Fibroblast of skin of abdomen (primary cell): ENCODE measurements at places on chromosomes 12 and 14.

DNA sequence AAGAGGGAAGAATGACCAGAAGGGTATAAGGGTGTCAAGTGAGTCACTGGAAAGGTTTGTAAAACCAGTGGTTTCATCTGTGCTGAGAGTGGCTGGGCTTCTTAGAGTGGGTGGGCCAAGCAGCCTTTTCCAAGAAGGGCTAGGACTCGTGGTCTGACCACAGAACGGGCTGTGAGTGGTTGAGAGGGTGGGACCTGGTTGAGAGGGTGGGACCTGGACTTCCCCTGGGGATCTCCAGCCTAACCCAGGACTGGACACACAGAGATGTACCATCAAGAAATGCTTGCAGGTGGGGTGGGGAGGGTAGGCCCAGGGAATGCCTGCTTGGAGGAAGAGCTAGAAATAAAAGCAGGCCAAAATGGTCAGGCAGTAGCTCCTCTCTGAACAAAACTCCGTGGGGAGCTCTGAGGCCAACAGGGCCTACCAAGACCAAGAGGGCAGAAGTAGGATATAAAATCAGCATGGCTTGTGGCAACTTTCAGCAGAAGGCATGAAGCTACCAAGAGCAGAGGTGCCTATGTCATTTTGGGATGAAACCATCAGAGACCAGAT, 140.5 kb downstream of the FOXN3 start:
- DNase-seq, result peak; percentile 51

- no peak for DNase-seq
These were observed 1.1 kb upstream of the WDR89 start for GRCh38 chr14:63642656-63643382.

DNA sequence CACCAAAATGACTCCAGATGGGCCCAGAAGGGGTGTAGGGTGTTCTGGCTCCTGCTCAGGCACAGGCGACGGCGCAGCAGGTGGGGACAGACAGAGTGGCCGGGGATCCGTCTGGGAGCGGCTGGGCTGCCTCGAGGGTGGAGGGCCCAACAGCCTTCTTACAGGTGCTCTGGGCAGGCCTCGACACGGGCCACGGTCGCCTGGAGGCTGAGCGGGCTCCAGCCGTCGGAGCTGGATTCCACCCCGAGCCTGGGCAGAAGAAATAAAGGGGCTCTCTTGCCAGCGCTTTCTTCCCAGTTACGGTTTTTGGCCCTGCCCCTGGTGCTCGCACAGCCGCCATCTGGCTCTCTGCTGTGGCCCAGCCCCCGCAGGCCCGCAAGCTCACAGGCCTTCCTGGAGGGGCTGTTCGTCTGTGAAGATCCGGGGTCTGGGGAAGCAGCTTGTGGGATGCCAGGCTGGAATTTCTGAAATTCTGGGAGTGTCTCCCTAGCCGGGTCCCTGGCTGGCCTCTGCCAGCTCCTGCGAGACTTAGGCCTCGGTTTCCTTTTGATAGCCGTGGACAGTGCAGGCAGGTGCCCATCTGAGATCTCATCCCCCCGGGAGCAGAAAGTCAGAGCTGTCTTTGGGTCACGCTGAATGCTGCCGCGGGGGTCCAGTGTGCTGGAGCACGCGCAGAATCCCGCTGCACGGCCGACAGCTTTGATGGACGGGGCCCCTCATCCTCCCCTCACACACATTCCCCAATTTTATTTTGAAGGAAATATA, 122.7 kb downstream of the PAPOLA start:
- DNase-seq, result no peak

- DNase-seq, result no peak
These were observed 35.7 kb downstream of the RAD9B start for GRCh38 chr12:110537605-110538409.

DNA sequence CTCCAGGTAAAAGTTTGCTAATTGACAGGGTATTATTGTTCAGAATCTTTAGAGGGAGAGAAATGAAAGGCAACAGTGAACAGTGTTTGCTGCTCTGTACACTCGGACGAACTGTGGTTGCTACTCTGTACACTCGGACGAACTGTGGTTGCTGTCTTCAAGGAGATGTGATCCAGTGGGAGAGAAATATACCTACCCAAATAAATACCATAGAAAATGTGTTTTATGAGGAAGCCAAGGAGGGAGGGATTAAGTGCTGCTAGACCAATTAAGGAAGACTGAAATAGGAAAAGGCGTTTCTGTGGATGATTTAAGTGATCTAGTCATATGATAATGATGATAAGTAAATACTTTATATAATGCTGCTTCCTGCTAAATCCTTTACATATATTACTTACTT, 2.7 kb downstream of the STK38L start:
- DNase-seq, result no peak

DNA sequence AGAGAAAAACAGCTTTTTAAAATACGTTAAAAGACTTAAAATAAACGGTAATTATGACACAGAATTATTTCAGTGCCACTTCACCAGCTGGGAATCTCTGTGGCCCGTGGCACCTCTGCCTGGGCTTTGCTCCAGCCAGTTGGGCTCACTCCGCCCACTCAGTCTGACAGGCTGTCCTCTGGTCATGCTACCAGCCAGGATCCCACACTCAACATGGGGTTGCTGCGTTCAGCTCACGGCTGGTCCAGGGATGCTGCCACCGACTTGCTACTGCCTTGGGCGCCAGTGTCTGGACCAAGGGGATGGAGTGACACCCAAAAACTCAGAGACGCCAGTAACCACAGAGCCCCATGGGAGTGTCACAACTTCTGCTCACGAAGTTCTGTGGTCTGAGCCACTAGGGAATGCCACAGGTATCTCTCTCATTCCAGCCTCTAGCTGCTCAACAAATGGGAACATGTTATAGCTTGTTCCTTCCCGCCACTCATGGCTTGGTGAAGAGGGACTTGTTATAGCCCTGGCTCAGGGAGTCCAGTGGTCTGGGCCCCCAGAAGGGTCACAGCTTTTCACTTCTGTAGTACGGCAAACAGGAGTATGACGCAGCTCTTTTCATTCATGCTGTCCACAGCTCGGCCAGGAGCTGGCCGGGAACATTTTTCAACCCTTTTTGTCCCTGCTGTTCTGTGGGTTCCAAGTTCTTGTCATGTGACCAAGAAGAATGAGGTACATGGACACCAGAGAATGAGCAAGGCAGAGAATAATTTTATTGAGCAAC, 23.4 kb upstream of the ATXN7L3B start:
- no peak for DNase-seq

DNA sequence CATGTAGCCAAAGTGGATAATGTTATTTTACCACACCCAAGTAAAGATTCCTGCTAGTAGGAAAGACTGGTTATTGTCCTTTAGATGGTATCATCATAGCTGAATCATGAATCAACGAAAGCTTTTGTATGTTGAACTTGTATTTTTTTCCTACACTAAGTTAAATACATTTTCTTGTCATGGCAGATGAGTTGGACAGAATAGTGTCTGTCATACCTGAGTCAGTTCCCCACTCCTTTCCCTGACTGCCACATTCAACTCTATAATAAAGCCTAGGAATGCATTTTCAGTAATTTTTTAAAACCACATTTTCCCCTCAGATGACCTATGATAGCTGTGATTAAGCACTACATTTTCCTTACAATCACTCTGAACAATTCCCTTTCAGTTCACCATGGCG, 9.3 kb upstream of the PTHLH start:
- peak; percentile 66 for DNase-seq

GRCh38 chr14:74855945-74856344, 20.0 kb downstream of the PROX2 start:
- DNase-seq, result no peak

GRCh38 chr14:89428173-89428523, 11.1 kb upstream of the FOXN3 start:
- DNase-seq, result no peak

GRCh38 chr14:82528016-82528415, 994.4 kb upstream of the SEL1L start:
- DNase-seq, result no peak

DNA sequence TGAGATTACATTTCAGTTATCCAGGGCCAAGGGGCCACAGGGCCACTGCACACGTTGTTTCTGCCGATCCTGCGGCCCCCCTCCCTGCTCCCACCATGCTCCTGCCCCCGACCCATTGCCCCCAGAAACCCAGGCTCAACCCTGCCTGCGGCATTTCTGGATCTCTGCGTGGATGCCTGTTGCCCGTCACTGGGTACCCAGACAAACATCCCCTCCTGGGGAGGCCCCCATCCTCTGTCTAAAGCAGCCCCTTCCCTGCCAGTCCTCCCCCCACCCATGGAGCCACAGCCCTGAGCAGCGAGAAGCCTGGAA, 326.4 kb upstream of the SFSWAP start:
- no peak for DNase-seq

GRCh38 chr14:104169699-104170479, 31.5 kb downstream of the KIF26A start:
- DNase-seq, result no peak

DNA sequence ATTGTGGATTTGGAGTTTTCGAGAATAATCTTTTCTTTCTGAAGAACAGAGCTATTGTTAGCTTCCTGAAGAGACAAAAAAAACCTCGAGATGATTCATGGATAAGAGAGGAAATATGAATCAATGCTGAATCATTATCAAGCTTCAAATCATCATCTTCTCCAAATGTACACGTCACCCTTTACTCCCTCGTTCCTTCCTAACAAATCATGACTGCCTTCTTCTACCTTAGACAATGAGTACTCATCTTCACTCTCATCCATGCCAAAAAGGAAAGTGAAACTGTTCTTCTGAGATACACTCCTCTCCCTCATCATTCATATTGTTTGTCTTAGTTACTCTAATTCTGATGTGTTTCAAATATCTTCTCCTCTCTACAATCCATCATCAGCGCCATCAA, 1115.8 kb upstream of the ATXN7L3B start:
- DNase-seq, result peak; percentile 61

GRCh38 chr12:112370199-112370598, 12.0 kb downstream of the HECTD4 start:
- DNase-seq, result no peak
